ENCODE measurements at places on chromosomes 11 and 22. TPM values are rescaled to one million over a fixed set of nuclear protein-coding genes. Genes with fewer than 3 reads are reported as not detected.

DNA sequence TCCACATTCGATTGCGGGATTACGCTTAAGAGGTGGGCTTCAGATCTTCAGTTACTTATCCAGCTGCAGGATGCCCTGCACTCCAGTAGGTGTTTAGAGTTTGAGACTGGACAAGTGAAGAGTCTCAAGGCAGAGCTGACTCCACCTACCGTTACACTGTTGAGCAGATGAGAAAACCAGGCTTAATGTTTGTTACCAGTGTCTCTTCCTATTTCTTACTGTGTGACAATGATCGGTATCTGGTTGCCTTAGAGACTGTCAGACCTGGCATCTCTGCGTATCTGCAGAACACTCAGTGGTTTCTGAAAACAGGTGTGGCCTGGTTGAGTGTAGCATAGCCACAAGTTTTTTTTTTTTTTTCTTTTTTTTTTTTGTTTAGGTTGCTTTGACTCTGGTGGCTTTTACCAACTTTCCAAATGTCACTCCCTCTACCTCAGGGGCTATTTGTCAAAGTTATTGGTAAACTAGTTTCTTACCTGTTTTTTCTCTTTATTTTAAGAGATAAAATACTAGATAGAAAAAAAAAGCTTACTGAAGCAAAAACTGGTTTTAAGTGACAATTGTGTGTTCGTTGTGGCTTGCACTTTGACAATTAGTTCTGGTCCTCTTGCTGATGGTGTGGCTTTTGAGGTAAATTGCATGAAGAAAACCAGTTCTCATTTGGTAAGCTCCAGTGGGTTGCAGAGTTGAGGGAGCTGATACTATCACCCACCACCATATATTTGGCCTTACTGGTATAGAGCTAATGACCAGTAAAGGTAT is 284.8 kb downstream of the ETS1 start:
- DNase-seq, result peak; percentile 73

DNA sequence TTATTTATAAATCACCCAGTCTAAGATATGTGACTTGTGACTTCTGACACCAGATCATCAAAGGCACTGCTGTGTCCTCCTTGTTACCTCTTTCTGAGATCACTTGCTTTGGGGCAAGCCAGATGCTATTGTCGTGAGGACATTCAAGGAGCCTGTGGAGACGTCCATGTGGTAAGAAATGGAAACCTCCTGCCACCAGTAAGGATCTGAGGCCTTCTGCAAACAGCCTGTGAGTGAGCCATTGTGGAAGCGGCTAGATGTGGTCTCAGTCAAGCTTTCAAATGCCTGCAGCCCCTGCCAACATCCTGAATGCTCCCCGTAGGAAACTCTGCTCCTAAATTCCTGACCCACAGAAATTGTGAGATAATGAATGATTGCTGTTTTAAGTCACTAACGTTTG is 11.7 kb upstream of the RDX start:
- no peak for DNase-seq

GRCh38 chr11:12066799-12067508 is 43.4 kb upstream of the MICAL2 start:
- DNase-seq, result peak; percentile 88

DNA sequence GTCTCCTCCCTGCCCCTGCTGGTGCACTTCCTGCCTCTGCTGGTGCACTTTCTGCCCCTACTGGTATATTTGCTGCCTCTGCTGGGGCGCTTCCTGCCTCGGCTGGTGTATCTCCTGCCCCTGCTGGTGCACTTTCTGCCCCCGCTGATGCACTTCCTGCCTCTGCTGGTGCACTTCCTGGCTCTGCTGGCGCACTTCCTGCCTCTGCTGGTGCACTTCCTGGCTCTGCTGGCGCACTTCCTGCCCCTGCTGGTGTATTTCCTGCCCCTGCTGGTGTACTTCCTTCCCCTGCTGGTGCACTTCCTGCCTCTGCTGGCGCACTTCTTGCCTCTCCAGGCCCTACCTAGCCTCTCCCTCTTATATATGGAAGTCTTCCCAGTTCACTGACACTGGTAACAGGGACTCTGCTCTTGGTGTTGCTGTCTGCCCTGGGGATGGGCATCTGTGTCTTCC is 10.1 kb downstream of the MTFP1 start:
- no peak for DNase-seq

DNA sequence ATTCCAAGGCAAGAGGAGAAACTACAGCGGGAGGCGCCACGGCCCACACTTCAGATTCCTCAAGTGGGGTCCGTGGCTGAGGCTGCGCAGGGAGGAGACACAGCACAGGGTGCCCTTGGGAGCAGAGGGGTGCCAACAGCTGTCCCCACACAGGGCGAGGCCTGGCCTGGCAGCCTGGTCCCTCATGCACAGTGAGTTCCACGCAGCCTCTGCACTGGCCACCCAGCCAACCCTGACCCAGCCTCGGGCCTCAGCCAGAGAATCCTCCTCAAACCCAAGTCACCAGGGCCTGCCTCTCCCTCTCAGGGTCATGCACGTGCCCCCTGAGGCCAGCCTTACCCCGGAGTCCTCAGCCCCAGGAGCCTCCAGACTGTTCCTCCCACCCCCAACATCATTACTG is 22.4 kb upstream of the MOB2 start:
- no peak for DNase-seq

- DNase-seq, result peak; percentile 50
Measured at GRCh38 chr11:64152841-64153691, 12.8 kb downstream of the MACROD1 start.

GRCh38 chr11:22879630-22880029 is 19.4 kb upstream of the CCDC179 start:
- no peak for DNase-seq

GRCh38 chr22:48234011-48234410 is 1471.6 kb downstream of the TBC1D22A start:
- DNase-seq, result no peak

DNA sequence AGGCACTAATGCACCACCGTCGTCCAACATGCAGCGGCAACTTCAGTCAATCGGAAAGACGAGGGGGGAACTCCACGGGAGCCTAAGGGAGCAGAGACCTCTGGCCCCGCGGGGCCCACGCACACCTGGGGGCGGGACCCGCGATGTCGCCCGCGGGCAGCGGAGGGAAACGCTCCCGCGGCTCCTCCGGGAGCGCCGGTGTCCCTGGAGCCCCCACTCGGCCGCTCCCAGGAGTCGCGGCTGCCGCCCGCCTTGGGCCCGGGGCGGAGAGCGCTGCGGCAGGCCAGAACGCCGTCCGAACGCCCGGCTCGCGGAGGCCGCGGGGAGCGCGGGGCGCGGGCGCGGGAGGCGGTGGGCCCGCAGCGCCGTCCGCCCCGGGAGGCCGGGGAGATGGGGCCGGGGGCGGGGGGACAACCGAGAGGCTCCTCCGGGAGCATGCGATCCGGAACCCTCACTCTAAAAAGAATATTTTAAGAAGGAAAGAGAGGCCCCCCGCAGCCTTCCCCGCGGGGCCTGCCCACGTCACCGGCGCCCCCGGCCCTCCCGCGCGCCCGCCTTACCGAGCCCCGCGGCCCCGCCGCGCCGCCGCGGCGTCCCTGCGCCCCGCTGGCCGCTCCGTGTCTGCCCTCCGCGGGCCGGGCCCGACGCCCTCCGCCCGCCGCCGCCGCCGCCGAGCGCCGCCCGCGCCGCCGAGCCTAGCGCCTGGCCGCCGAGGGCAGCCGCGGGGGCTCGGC is 86.6 kb upstream of the ARHGAP32 start:
- peak; percentile 30 for DNase-seq

DNA sequence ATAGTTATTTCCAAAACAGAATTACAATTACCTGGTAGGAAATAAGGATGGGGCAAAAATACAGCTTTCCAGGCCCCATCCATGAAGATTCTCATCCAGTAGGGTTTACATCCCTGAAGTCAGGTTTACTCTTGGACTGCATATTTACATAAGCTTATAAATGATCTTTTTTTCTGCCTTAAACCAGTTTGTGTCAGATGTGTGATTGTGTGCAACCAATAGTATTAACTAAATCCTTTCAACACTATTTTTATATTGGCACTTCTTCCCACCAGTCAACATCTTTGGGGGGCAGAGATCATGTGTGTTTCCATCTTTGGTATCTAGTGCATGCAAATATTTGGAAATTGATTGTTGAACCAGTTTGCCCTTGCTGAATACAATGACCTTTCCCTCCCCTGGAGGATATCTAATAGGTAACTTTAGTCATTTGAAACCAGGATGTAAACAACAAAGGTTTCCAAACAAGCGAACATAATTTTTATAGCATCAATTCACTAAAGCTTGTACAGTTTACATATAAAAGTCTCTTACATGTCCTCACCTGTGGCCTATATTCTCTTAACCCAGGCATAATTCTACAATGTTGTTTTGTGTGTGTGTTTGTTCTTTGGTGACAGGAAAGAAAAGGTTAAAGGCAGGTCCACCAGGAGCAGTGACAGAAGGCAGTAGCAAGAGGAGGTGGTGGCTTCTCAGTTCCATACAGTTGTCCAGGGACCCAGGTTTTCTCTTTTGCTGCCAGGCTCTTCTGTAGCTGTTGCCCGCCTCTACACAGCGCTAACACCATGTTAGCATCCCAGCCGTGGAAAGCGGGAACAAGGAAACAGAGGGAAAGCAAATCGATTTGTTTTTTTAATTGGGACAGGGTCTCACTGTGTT is 1.7 kb upstream of the ME3 start:
- DNase-seq, result peak; percentile 20

DNA sequence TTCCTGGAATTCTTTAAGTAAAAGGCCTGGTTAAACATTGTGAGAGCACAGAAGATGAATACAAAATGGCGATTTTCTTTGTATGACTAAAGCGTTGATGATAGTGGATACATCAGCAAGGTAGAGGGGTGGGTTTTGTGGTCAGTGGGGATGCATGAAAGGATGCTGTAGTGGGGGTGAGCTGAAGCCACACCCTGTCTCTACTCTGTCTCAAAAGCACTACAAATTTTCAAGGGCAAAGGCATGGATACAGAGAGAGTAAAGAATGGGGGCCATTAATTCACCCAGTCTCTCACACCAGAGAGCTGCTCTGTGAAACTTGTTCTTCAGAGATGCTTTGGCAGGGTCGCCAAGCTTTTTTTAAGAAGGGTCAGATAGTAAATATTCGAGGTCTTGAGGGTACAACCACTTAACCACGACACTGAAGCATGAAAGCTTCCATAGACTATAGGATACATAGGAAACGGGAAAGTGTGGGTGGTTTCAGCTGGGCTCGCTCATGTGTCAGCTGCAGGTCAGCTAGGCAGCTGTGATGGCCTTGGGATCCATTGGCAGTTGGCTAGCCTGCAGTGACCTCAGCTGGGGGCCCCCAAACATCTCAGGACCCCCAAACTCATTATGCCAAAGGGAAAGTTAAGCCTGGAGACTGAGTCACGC is 8.3 kb downstream of the TMEM138 start:
- DNase-seq, result no peak

The BAIAP2L2 gene
- 395 TPM for polyA plus RNA-seq

The CRYBB2 gene
- polyA plus RNA-seq, result 2.7 TPM

The GPR83 gene
- polyA plus RNA-seq, result not detected

The OR56B4 gene
- polyA plus RNA-seq, result not detected
